ENCODE measurements at places on chromosomes 2 and 18. TPM values are rescaled to one million over a fixed set of nuclear protein-coding genes. Genes with fewer than 3 reads are reported as not detected.
A peak's percentile ranks its signal among the peaks of the same experiment; 100 is the strongest.

BUB1 gene
- 0.56 TPM for polyA plus RNA-seq

CYP27C1 gene
- 0.70 TPM for polyA plus RNA-seq

GRCh38 chr2:167122389-167122788, 234.1 kb downstream of the XIRP2 start:
- no peak for DNase-seq

- DNase-seq, result no peak
These were observed 15.6 kb upstream of the WDR75 start for GRCh38 chr2:189425676-189426075.

DNA sequence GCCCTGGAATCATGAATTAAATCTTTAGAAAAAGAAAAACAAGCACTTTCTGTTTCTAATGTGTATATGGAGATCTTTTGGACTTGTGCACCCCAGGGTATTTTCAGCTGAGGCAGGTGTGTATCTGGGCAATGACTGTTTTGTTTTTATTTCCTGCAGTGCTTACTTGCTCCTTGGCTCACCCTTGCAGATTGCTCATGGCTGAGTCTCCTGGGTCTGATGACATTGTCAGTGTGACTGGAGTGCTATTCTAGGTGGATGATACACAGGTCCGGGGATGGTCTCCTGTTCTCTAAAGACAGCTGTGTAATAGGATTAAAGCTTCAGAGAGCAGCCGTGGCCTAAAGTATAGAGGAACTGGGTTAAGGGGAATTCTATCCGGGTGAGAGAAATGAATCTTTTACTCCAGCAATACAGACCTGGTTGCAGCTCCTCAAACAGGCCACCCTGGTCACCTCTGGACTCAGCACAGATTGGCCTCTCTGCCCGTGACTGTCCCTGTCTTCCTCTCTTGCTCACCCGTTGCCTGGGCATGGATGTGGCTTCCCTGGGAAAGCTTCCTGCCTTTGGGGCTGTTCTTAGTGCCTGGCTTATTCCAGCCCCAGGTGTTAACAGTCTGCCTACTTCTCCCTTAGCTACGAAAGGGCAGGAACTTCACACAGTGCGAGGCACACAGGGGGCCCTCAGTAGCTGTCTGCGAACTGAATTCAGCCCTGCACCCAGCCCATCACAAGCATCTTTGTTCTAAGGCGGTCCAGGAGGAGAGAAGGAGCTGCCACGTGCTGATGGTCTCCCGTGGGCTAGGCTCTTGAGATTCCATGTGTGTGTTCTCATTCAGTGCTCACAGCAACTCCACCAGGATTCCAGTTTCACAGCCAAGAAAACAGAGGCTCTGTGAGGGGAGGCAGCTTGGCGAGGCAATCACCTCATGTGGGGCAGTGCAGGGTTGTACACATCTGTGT, 84.3 kb downstream of the ACOXL start:
- no peak for DNase-seq

DNA sequence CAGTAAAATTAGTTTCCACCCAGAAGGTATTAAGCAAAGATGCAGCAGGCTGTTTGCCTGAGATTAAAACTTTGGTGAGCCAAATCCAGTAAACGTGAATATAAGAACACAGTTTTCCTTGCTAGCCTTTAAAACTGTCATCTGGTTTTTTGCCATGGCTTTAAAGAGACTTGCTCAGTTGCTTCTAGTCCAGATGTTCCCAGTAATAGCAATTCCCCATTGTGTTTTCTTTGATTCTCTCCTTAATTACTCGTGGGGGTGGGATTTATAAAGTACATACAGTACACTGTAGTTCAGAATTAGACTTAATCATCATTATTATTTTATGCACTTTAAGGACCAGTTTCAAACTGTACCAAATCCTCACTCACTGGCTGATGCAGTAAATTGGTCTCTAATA, 303.5 kb upstream of the ZNF804A start:
- DNase-seq, result peak; percentile 52

All from urinary bladder (tissue), 4 donors.